Left cardiac atrium (tissue), 4 donors: ENCODE measurements at places on chromosomes 12 and 14.

DNA sequence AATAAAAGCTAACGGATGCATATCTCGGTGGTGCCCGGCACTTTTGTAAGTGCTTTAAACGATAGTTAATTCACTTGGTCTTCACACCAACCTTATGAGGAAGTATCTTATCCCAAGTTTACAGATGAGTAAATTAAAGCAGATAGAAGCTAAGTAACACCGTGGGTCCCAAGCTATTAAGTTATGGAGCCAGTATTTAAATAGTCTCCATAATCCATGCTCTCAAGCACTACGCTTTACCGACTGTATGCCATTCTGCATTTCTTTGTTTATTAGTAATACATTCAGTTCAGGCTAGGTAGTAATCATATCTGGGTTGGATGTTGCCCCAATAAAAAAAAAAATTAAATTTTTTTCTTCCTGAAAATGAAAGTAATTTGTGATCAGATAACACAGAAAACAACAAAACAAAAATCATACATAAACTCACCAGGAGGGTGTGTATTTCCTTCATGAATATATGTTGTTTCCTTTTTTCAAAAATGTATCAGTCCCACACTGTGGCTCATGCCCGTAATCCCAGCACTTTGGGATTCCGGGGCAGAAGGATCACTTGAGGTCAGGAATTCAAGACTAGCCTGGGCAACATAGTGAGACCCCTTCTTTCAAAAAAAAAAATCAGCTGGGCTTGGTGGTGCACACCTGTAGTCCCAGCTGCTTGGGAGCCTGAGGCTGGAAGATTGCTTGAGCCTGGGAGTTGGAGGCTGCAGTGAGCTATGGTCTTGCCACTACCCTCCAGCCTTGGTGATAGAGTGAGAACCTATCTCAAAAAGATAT lies 1.4 kb upstream of the M6PR start:
- DNase-seq: no peak

DNA sequence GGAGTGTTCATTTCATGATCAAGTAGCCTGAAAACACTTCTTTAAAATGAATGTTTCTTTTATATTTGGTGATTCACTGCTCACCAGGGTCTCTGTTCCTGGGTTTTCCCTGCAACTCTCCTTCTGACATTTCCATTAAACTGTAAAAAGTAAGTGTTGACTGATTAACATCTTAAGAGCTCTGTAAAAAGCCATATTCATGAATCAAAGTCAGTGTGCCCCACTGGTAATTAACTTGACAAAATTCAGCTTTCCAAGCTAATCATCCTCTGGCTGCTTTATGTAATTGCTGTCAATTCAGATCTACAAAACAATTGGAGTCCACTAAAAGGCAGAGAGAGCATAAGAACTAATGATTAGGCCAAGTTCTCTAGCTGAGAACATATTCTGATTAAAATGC lies 41.6 kb downstream of the CNTN1 start:
- no peak for DNase-seq

DNA sequence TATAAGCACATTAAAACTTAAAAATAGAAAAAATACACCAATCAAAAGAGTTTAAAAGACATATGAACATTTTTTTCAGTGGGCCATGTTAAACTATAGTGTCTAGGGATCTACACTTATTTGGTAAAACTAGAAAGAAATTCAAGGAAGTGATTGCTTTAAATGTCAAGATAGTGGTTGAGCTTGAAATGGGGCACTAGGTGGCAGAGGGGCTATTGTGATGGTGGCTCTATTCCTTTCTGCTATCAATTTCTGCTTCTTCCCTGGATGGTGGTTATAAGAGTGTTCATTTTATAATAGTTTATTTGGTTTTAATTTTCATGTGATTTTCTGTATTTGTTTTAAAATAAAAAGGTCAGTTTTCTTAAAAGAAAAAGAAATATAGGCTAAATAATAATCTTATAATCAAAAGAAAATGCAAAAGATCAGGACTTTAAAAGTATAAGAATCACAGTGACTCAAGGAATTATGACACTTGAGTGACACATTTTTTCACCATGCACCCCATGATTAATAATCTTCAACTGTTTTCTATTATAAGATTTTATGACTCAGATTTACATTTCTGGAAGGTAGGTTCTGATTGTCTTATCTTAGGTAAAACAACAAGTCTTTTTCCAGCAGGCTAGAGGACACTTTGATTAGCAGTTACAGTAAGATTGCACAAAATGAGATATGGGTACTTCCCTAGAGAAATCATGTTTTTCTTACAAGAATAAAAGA lies 137.5 kb downstream of the FSCB start:
- DNase-seq: no peak

DNA sequence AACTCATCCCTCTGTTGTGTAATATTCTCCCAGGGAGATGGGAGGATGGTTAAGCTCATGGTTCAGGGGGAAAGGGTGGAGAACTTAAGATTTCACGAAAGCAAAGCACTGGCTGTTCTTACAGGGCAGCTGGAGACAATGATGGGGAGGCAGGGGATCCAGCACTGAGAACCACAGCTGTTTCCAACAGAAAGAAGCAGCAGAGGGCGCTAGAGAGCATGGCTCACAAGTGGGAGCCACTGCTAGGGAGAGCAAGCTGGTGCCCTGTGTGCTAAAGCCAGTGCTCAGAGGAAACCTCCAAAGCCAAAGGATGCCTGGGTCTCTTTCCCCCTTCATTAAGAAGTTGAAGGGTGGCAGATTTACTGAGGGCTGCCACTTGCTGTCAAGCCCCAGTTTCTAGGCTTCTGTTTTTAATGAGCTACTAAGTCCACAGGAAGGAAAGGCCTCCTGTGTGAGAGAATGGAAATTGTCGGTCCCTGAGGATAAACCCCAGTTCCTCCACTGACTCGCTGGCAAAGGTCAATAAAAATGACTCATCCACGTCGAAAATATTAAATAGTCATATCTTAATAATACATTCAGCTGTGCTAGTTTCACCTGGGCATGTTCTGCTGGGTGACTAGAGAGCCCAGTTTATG lies 199.7 kb downstream of the ANO2 start:
- DNase-seq: peak; percentile 73

GRCh38 chr12:117120787-117121186 lies 21.6 kb upstream of the TESC start:
- DNase-seq: no peak
